ENCODE measurements at places on chromosomes 5 and 9.

DNA sequence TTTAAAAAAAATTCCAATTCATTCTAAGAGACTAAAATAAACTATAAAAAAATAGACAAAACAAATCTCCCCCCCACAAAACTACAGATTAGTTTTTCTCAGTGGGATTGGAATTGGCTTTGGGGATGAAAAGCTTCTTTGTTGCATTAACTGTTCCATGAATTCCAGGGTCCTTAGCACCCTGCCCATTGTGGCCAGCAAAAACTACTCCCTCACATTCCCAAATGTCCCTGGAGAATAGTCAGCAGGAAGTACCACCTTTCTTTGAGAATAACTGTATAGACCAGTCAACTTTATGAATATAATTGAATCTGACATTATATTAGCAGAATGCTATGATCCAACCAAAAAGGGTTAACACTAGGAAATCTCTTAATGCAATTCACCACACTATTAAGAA lies 147.9 kb downstream of the LPAR1 start:
- DNase-seq: no peak

- DNase-seq: no peak
Observed at GRCh38 chr9:112049811-112050516, 125.1 kb downstream of the SUSD1 start.

GRCh38 chr5:159386028-159386711 lies 55.9 kb upstream of the IL12B start:
- no peak for DNase-seq

GRCh38 chr5:27472000-27472763 lies 433.8 kb upstream of the CDH9 start:
- no peak for DNase-seq

DNA sequence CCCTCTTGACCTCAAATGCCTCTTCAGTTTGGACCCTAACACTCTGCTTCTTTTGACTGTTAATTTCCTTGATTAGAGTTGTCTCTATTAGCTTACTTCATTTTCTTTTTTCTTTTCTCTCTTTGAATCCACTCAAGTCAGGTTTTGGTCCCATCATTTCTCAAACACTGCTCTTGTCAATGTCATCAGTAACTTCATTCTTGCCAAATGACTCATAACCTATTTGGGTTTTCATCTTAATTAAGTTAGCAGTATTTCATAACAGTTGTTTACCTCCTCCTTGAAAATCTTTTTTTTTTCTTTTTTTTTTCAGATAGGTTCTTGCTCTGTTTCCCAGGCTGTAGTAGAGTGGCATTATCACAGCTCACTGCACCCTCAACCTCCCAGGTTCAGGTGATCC lies 119.6 kb downstream of the PARP8 start:
- DNase-seq: no peak

- DNase-seq: peak; percentile 89
Observed at GRCh38 chr5:139651853-139652787, 4.0 kb downstream of the CXXC5 start.

DNA sequence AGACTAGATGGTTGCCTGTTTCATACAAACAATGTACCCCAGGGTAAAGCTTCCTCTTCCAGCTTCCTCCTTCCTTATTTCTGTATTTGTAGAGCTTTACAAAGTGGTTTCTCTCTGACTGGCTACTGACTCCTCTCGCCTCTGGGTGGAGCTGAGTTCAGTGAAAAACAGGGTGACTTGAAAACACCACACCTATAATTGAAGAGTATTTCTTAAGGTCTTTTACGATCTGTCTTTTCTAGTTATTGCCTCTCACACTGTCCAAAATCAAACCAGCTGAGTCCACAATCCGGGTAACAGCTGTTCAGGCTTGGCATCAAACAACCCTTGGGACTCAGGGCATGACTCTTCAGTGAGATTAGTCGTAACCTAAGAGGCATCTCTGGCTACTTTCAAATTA lies 200.4 kb downstream of the ARRDC3 start:
- DNase-seq: no peak

- no peak for DNase-seq
Observed at GRCh38 chr9:21657966-21658667, 144.3 kb upstream of the MTAP start.

GRCh38 chr5:131745703-131746102 lies 51.1 kb downstream of the FNIP1 start:
- no peak for DNase-seq

GRCh38 chr9:95644377-95644776 lies 127.6 kb upstream of the PTCH1 start:
- DNase-seq: no peak

GRCh38 chr9:90770182-90770738 lies 31.4 kb upstream of the SYK start:
- DNase-seq: no peak

DNA sequence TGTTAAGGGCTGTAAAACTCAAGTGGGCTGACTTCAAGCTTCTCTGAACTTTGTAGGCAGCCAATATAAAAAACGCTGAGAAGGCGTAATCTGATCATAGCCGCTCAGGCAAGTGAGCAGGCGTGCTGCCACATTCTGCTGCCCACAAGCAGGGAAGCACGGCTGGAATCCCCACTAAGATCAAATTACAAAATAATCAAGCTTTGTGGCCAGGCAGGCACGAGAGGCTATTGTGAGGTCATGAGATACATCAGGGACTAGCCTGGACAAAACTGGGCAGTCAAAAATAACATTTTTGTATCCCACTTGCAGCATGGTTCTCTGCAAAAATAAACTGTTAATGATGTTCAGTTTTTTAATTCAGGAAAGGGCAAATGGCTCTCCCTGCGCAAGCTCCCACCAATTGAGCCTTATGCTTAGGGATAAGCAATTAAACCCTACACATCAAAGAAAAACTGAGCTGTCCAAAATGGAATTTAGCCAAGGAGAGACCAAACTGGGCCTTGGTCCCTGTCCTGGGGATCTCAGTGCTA lies 64.0 kb downstream of the POU5F2 start:
- no peak for DNase-seq

DNA sequence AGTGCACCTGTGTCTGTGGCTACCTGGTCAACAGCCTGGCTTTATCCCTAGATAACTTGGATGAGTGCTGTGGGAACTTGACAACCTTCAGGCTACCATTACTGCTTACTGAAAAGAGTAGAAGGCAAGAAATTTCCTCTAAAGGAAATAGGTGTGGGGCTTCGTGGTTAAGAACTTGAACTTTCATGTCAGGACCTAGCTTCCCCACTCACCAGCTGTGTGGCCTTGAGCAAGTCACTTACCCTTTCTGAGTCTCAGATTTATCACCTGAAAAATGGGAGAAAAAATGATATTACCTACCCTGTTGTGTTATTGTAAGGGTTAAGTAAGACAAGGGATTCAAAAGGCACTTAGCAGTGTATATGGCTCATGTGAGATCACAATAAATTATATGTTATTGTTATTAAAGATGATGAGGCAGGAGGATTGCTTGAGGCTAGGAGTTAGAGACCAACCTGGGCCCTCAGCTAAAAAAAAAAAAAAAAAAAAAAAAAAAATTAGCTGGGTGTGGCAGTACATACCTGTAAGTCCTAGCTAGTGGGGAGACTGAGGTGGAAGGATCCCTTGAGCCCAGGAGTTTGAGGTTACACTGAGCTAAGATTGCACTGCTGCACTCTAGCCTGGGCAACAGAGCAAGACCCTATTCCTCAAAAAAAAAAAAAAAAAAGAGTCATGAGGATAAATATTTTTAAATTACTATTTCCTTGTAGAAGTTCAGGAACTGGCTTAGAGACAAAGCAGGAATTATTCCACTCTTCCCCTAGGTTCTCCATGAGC lies 97.0 kb upstream of the SPRY4 start:
- DNase-seq: no peak

DNA sequence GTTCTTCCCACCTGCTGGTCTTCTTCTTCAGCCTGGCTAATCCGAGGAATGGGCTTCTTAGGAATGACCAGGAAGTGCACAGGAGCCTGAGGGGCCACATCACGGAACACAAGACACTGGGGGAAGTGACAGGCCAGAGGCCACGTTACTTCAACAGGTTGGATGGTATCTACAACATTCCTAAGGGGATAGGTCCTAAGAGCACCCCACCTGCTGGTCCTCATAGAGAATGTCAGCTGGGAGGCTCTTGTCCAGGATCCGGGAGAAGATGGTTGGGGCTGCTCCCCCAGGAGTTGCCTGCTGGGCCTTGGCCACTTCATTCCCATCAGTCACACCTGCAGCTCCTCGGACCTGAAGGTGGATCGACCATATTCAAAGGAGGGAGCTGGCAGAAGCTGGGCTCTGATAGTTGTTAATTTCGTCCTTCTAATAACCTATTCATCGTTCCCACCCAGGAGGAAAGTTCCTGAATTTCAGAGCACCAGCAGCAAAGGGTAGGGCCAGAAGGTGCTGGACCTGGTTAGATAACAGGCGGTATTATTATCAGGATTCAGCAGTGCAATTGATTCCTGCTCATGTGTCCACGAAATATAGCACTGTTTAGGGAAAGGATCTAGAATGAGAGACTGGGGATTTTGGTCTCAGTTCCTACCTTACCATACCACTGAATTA lies 1.3 kb downstream of the HINT2 start:
- no peak for DNase-seq

GRCh38 chr5:64612344-64612961 lies 77.8 kb upstream of the SHISAL2B start:
- DNase-seq: no peak

GRCh38 chr9:36985769-36986467 lies 48.1 kb downstream of the PAX5 start:
- no peak for DNase-seq

- no peak for DNase-seq
Observed at GRCh38 chr5:15993919-15994318, 185.7 kb downstream of the MARCHF11 start.

DNA sequence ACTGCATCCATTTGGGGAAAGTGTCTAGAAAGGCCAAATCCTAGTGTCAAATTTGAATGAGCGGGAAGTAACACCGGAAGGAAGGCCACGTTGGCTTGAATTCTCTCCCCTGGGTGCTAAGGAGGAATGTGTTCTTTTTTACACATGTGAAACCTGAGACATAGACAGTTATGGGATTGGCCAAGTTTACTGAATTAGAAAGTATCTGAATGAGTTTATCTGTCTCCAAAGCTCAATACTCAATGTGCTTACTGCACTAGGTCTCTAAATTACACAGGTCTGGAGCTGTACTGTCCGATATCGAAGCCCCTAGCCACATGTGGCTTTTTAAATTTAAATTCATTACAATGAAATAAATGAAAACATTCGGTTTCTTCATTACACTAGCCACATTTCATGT lies 6.0 kb downstream of the DMRT1 start:
- DNase-seq: no peak

GRCh38 chr5:40191150-40191549 lies 488.6 kb upstream of the PTGER4 start:
- no peak for DNase-seq

- DNase-seq: no peak
Observed at GRCh38 chr5:58056546-58056945, 403.3 kb downstream of the PLK2 start.

- DNase-seq: no peak
Observed at GRCh38 chr9:96253059-96253696, 48.8 kb downstream of the HSD17B3 start.

- no peak for DNase-seq
Observed at GRCh38 chr5:54844905-54845566, 140.4 kb downstream of the ESM1 start.

DNA sequence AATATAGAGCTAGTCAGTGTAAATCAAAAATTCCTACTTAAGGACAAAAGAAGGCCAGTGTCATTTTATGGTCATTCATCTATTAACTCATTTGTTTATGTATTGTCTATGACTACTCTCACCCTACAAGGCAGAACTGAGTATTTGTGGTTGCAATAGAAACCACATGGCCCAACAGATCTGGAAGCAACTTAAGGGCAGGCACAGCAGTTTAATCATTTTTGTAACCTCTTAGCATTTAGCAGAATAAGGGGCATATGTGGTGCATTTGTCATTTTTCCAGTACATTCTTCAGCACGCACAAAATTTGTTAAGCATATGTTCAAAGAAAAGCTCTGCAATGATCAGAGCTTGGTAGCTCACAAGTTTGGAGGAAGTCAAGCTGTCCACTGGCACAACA lies 1.1 kb downstream of the FKBP15 start:
- DNase-seq: no peak

DNA sequence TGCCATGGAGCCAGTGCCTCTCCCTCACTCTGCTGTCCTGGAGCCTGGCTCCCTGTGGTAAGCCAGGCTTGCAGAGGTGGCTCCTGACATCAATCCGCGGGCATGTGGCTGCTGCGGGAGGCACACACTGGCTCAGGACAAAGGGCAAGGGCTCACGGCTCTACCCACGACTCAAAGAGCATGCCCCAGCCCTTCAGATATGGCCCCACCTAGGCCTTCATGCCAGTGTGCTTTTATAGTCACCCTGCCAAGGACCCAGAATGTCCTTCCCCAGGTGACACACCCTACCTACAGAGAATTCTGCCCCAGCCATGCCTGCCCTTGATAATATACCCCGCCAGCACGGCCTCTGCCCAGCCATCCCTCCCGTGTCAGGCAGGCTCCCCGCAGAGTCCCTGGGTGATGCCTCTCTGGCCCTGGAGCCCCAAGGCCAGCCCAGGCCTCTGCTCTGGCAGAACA lies 1.6 kb downstream of the MGAT4B start:
- no peak for DNase-seq

GRCh38 chr5:133006653-133007052 lies 19.7 kb downstream of the ZCCHC10 start:
- DNase-seq: no peak

DNA sequence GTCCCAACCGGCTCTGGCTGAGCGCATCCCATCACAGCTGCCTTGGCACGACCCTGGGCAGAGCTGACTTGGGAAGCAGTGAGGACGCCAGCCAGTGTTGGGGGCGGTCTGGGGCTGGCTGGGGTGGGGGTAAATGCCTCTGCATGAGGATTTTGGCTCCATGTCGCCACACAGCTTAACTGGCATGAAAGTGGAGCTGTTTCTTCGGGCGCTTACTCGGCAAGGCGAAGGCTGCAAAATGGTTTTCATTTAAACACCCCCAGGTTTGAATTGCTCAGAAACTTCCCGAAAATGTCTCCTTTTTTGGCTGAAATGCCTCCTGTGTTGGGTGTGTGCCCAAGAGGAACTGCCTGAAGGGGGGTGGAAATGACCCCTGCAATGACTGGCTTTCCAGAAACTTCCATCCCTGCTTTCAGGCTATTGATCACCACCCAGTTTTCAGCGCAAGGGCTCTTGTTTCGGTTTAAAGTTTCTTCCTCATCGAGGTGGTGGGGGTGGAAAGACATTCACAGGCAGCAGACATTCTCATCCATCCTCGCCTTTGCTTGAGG lies 38.3 kb downstream of the PTGES start:
- no peak for DNase-seq

GRCh38 chr9:116027096-116027495 lies 126.5 kb upstream of the PAPPA start:
- DNase-seq: no peak

GRCh38 chr5:71587766-71588532 lies 809 bp downstream of the MCCC2 start:
- no peak for DNase-seq

Measured in frontal cortex (tissue), 4 donors.